ENCODE measurements at places on chromosomes 3 and 15.

GRCh38 chr15:67215102-67215501, 39.4 kb downstream of the AAGAB start:
- DNase-seq, result no peak

- DNase-seq, result no peak
Measured at GRCh38 chr3:170098753-170099152, 61.0 kb downstream of the GPR160 start.

- no peak for DNase-seq
Measured at GRCh38 chr3:135532021-135532420, 433.5 kb upstream of the PPP2R3A start.

GRCh38 chr3:39506863-39507262, 39.4 kb downstream of the MOBP start:
- no peak for DNase-seq

DNA sequence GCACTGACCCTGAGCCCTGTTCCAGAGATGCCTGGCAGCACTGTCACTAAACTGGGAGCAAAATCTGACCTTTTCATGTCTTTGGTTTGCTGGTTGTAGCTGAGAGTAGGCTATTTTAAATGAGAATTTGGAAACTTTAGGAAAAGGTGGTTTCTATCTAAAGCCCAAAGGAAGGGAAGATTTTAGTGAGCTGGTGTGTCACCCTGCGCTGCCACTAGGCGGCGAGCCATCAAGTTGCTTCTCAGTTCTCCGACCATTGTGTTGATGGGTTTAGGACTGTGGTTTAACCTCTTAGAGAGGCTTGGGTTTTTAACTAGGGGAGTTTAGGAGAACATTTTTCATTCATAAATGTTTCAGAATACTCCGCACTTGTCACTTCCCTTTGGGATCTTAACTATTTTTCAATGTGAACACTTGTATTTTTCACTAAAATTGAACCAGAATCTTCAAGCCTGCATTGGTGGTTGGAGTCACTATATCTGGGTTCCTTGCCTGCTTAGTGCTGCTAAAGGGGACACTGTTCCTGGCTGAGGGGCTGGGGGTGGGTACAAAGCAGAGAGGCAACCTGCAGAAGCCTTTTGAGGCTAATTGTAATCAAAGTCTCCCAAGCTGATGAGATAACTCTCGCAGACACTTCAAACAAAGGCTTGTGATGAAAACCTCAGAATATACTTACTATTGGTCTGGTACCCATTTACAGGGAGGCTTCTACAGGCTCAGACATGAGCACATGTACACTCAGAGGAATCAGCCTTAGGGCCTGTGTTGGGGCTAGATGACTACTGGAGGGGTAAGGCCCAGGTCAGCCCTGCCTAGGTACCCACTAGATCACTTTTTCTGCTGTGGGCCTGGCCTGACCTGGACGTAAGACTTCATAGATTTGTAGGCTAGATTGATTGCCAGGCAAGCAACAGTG, 16.8 kb downstream of the EXOSC7 start:
- DNase-seq, result no peak

DNA sequence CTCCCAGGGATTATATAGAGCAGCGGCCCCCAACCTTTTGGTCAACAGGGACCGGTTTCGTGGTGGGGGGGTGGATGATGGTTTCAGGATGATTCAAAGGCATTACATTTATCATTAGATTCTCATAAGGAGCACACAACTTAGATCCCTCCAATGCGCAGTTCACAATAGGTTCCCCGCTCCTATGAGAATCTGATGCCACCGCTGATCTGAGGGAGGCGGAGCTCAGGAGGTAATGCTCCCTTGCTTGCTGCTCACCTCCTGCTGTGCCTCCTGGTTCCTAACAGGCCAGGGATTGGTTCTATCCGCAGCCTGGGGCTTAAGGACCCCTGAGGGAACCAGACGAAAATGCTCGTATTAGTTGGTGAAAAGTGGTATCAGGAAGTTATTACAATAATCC, 1.3 kb upstream of the HACD2 start:
- peak; percentile 80 for DNase-seq

GRCh38 chr3:126798521-126798920, 94.5 kb downstream of the CHCHD6 start:
- DNase-seq, result no peak

GRCh38 chr3:167304077-167304476, 76.0 kb downstream of the ZBBX start:
- DNase-seq, result no peak

GRCh38 chr15:98881526-98882520, 125.8 kb downstream of the PGPEP1L start:
- peak; percentile 30 for DNase-seq

GRCh38 chr15:88191812-88192165, 64.8 kb downstream of the NTRK3 start:
- DNase-seq, result no peak

DNA sequence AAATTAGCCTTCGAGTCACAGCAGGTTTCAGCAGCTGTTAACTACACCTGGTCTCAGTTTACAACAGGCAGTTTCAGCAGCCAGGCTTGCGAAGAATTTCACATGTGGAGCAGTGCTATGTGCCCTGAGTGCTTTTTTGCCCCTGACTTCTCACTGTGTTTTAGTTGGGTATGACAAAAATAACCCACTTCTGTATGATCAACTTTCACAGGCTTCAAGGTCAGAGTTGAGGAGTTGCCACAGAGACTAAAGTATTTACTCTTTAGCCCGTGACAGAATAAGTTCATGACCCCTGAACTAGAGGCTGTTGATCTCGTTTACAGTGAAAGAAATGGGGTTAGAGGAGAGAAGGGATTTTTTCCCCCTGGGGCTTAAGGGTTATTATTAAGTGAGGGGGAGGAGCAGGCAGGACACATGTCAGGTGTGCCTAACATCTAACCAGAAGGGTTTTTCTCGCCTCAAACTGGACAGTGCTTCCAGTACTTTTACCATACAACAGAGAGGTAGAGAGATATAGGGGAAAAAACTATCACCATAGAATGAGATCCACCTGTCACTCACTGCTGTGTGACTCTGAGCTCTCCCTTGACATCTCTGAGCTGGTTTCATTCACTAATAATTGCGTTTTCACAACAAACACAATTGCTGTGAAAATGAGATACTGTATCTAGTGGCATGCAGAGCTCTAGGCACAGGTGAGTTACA, 14.0 kb upstream of the TOPBP1 start:
- DNase-seq, result no peak

GRCh38 chr15:27768732-27769475, 330.2 kb downstream of the OCA2 start:
- DNase-seq, result no peak

GRCh38 chr15:42704492-42704926, 32.4 kb downstream of the CDAN1 start:
- DNase-seq, result peak; percentile 82

GRCh38 chr3:132569153-132569552, 27.9 kb upstream of the ACKR4 start:
- DNase-seq, result no peak

DNA sequence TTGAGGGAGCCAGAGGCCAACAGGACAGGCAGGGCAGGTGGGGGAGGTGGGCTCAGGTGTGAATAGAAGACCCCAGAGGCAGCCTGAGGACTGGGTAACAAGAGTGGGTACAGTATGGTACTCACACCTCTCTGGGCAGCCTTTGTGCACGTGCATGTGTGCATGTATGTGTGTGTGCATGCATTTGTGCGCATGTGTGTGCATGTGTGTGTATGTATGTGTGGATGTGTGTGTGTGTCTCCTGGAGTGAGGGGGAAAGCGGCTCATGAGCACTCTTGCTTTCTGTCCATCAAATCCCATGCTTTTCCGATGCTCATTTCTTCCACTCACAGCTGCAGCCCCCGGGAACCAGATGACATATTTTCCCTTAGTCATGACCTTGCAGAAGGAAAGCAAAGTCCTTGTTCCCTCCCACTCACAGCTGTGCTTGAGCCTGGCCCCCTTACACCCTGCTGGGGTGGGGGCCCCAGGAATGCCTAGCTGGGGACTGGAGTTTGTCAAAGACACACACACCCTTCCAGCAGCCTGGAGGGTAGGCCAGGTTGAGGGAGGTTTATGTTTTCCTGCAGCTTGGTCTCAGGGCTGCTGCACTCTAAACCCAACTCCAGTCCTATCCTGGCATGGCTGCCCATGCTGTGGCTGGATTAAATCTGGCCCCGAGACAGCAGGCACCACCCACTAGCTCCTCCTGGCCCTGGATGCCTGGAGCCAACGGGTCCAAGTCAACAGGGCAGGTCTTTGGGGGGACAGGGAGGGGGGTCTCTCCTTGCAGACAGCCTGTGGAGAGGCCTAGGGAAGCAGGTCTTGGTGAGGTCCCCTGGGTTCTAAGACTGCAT, 22.5 kb downstream of the CCDC33 start:
- peak; percentile 8 for DNase-seq

DNA sequence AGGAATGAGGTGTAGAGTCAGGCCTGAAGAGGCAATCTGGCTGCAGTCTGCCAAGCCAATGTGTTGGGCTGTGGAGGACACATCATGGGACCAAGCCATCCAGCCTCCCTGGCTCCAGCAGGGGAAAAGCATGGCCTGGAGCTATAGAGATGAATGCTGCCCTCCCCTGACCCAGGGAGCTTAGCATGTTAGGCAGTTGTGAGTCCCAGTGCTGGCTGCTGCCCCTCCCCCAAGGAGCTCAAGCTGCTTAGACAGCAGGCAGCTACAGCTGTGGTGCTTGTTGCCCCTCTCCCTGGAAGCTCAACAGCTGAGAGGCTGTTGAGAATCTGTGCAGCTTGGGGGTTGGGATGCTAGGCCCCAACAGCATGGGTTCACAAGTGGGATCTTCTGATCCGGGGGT, 85.6 kb upstream of the DNAJC19 start:
- no peak for DNase-seq

DNA sequence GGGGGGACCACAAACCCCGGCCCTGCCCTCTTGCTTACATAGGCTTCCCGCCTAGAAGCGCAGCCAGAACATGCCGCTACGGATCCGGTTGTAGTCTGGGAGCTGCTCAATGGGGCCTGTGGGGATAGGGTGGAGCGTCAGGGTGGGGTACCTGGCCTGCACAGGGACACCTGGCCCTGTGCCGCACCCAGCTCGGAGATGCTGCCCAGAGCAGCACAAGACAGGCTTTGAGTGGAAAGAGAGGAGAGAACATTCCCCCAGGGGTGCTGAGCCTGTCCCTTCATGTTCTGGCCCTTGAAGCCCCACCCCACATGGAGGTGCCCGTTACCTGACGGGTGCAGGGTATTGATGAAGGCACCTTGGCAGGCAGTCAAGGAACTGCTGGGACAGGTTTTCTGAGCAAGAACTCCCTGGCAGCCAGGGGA, 4.0 kb upstream of the COL7A1 start:
- no peak for DNase-seq

GRCh38 chr3:24713516-24713915, 218.9 kb upstream of the THRB start:
- DNase-seq, result no peak

DNA sequence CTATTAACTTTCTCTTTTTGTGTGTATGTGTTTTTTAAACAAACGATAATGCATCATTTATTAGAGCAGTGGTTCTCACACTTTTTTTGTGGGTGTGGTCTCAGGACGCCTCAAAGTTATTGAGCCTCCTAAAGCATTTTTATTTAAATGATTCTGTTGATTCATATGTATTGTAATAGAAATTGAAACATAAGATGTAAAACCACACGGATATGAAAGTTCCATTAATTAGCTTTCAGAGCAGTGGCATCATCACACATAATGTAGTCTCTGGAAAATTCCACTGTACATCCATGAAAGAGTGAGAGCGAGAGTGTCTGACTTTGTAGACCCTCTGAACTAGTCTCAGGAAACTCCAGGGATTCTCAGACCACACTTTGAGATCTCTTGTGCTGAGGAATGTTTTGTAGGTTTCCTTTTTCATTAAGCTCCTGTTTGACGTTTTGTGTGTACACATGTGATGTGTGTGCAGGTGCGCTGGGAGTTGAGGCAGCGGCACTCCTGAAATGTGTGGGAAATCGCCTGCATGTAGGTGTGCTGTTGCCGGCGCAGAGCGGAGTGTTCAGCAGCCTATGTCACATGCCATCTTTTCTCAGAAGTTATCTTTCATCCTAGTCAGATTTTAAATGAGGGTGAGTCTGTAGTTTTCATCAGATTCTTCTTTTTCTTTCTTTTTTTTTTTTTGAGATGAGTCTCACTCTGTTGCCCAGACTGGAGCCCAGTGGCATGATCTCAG, 5.3 kb upstream of the TRAK1 start:
- DNase-seq, result no peak

DNA sequence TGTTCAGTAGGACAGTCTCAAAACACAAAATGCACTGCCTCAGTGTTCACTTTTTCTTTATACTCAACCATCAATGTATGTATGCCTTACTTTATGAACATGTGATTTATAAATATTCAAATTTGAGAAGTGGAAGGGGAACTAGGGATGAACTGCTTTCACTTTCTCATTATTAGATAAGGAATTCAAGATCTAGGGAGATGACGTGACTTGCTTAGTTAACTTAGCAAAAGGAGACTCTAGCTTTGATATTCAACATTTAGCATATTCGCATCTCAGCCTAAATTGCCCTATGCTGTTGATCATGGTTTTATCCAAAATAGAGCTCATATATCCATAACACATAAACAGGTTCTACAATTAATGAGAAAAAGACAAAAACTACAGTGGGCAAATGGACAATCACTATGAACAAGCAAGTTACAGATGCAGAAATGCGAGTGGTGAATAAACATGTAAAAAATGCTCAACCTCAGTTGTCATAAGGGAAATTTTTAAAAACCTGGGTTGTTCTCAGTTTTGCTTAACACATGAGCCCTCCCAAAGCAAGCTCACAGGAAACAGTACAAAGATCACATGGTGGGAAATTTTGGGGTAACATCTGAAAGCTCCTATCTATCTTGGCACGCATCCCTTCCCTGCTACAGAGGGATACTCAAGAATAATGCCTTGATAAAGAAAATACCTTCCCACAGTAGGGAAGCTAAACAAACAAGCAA, 269.8 kb downstream of the THRB start:
- DNase-seq, result no peak

- DNase-seq, result peak; percentile 41
Measured at GRCh38 chr15:58932710-58933280, 684 bp downstream of the SLTM start.

DNA sequence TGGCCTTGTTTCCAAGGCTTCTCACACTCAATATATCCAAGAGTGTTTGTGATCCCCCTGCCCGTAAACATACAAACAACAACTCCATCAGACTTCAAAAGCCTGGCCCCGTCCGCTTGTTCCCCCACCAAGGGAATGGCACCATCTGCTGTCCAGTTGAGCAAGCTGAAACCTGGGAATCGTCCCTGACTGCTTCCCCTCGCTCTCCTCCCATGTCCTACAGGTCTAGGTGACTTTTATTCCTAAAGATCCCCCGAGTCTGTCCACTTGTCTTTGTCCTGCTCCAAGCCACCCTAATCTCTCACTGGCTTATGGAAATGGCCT, 27.9 kb upstream of the FAM174B start:
- no peak for DNase-seq

- no peak for DNase-seq
Measured at GRCh38 chr15:94206463-94207167, 24.7 kb upstream of the MCTP2 start.

DNA sequence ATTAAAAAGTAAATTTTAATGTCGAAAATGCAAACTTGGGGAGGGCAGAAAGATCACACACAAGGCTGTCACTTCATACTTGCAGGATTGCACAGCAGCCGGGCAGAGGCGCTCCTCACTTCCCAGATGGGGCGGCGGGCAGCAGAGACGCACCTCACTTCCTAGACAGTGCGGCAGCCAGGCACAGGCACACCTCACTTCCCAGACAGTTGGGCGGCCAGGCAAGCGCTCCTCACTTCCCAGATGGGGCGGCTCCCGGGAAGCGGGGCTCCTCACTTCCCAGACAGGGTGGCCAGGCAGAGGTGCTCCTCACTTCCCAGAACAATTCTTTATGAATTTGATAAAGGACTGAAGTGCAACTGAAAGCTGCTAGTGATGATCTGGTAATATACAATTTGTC, 21.2 kb downstream of the RLBP1 start:
- no peak for DNase-seq
